CD4-positive, alpha-beta memory T cell (primary cell): ENCODE measurements at places on chromosomes 3 and 15. TPM values are rescaled to one million over a fixed set of nuclear protein-coding genes. Genes with fewer than 3 reads are reported as not detected.

GRCh38 chr15:40249477-40250303, 10.8 kb downstream of the PAK6 start:
- no peak overlapping the region for H3K4me3 ChIP-seq
- H3K36me3 ChIP-seq: no peaks in the 10 kb centered on the region
- no peak overlapping the region for H3K27ac ChIP-seq
- H3K27me3 ChIP-seq: peaks cover 7% of the 10 kb centered on the region

DNA sequence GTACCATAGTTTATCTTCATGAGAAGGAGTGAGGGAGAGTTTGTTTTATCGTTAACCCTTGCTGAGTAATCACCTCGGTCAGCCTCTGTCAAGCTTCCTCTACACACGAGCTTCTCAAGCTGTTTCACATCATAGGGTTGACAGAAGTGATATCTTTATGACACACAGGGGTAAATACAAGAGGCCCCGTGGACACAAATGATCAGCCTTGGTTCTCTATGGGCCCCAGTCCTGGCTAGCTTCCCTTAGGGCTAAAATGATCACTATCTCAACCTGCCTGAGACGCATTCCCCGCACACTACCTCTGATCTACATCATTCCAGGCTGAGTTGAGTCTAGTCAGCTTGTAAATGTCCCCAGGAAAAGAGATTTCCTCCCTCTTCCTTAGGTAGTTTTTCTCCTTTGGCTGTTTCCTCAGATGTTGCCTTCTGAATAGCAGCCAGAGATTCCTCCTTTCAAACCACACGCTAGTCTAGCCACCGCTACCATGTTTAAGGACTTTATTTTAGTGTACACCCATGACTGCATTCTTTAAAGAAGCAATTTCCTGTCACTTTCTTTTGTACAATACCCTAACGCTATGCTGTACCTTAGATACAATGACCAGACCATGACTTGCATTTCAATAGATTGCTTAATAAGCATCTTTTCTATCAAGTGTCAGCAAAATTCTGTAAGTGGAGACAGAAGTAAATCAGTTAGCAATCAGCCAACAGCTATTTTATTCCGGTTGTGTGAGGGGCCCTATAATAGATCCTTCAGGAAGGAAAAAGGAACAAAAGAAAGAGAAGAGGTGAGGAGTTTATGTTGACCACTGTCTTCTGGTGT, 35.1 kb upstream of the PPARG start:
- no peak overlapping the region for H3K27ac ChIP-seq
- H3K27me3 ChIP-seq: no peaks in the 10 kb centered on the region
- no peak for DNase-seq
- no peaks in the 10 kb centered on the region for H3K4me1 ChIP-seq

GRCh38 chr3:55692295-55692956, 205.3 kb upstream of the WNT5A start:
- H3K27me3 ChIP-seq: no peaks in the 10 kb centered on the region
- H3K4me3 ChIP-seq: no peak overlapping the region
- H3K27ac ChIP-seq: no peak overlapping the region
- H3K4me1 ChIP-seq: no peaks in the 10 kb centered on the region

SAMMSON gene
- total RNA-seq: not detected
